ENCODE measurements at places on chromosomes 11 and 22.
A peak's percentile ranks its signal among the peaks of the same experiment; 100 is the strongest.

DNA sequence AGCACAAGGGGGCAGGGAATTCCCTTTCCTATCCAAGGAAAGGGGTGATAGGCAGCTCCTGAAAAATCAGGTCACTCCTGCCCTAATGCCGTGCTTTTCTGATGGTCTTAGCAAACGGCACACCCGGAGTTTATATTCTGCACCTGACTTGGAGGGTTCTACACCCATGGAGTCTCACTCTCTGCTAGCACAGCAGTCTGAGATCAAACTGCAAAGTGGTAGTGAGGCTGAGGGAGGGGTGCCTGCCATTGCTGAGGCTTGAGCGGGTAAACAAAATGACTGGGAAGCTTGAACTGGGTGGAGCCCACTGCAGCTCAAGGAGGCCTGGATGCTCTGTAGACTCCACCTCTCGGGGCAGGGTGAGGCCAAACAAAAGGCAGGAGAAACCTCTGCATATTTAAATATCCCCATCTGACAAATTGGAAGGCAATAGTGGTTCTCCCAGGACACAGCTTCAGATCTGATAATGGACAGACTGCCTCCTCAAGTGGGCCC is 194.7 kb downstream of the OR4A47 start:
- DNase-seq = no peak

- no peak for DNase-seq
These were observed 27.5 kb downstream of the MACROD1 start for GRCh38 chr11:64138398-64138797.

- no peak for DNase-seq
These were observed 56.8 kb downstream of the CD6 start for GRCh38 chr11:61028135-61028729.

GRCh38 chr22:48734359-48734758 is 1093.3 kb downstream of the BRD1 start:
- DNase-seq = no peak

DNA sequence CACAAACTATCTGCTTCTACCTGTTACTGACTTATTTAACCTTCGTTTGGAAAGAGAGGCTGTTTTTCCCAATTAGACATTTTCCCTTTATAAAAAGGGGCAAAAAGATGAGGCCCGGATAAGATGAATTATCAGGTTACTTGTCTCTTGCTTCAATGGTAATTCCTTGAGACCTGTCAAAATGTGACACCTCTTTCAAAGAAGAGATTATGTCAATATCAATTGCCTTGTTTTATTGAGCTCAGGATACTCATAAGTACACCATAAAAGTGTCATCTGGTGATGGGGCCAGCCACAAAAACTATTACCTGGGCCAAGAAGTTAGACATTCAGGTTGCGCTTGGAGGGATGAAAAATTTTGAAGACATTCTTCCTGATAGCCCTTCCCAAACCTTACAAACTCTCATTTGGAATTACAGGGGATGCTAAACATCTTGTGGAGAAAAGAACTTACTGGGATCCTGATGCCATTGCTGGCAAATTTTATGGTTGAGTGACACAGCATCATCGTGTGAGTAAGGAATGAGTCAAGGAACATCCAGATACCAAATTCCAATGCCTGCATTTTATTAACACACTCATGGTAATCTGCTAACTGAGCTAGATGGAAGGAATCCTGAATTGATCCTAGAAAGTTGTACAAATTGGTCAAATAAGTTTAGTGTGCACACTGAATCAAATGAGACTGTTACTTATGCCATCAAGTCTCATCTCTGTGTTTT is 1071.2 kb downstream of the LRRC4C start:
- DNase-seq = no peak

DNA sequence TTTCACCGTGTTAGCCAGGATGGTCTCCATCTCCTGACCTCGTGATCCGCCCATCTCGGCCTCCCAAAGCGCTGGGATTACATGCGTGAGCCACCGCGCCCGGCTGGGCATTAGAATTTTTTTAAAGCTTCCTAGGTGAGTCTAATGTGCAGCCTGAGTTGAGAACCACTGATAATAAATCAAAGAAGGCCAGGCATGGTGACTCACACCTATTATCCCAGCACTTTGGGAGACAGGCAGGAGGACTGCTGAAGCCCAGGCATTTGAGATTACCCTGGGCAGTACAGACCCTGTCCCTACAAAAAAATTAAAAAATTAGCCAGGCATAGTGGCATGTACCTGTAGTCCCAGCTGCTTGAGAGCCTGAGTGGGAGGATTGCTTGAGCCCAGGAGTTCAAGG is 13.7 kb downstream of the MEI1 start:
- DNase-seq = no peak

DNA sequence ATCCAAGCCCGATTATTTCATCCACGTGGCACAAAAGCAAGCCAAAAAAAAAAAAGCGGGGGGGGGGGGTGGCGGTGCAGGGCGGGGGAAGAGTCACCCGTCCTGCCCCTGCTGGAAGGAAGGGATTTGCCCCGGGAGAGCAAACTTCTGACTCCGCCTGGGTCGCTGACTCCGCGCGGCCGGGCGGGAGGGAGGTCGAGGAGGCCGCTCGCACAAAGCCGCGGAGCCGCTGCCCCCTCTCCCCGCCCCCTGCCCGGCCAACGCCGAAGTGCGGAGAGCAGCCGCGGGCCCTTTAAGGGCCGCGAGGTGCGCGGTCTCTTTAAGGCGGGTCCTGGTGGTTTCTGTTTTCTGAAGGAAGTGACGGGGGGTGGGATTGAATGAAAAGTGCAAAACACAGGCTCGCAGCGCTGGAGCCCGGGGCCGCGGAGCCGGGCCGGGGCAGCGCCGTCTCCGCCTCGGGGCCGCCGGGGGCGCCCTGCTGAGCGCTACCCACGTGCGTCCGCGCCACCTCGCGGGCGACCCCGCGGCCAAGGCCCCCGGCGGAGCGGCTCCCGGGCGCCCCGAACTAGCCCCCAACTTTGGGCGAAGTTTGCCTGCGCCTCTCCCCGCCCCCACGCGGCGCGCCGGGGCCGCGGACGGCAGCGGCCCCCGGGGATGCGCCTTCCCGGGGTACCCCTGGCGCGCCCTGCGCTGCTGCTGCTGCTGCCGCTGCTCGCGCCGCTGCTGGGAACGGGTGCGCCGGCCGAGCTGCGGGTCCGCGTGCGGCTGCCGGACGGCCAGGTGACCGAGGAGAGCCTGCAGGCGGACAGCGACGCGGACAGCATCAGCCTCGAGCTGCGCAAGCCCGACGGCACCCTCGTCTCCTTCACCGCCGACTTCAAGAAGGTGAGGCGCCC is at the start of gene OAF:
Gene OAF, plus strand, starts transcription at position 407 of the 896 bp plus-strand sequence. Its CDS starts 248 bp downstream, at position 655.
- peak; percentile 83 for DNase-seq

- no peak for DNase-seq
These were observed 4.1 kb upstream of the ANKRD13D start for GRCh38 chr11:67284811-67285540.

GRCh38 chr11:111378861-111379601 is at the start of gene POU2AF1:
TSS of gene POU2AF1 (minus strand) at chr11:111379275. CDS start at chr11:111379177, 98 bp downstream.
- DNase-seq = no peak

DNA sequence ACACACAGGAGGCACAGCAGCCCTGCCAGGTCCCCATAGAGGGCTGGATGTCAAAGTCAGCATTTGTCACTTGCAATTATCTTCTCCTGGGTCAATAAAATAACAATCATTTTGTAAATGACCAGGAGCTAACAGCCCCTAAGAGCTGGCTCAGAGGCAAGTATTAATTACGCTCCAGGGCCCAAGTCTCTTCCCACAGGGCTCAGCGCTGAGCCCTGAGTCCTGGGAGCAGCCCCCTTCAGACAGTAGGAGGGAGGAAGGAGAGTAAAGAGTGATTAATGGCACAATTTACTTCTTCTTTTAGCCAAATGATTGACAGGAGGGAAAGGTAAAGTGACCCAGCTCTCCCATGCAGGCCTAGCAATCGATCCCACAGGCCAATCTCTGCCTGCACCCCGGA is 99.0 kb upstream of the DRD2 start:
- DNase-seq = no peak

GRCh38 chr11:101987370-101987769 is 59.9 kb upstream of the CFAP300 start:
- peak; percentile 7 for DNase-seq

- no peak for DNase-seq
These were observed 6.1 kb downstream of the PI4KA start for GRCh38 chr22:20852503-20852902.

- DNase-seq = no peak
These were observed 116.4 kb downstream of the TRIM29 start for GRCh38 chr11:120021391-120021953.

DNA sequence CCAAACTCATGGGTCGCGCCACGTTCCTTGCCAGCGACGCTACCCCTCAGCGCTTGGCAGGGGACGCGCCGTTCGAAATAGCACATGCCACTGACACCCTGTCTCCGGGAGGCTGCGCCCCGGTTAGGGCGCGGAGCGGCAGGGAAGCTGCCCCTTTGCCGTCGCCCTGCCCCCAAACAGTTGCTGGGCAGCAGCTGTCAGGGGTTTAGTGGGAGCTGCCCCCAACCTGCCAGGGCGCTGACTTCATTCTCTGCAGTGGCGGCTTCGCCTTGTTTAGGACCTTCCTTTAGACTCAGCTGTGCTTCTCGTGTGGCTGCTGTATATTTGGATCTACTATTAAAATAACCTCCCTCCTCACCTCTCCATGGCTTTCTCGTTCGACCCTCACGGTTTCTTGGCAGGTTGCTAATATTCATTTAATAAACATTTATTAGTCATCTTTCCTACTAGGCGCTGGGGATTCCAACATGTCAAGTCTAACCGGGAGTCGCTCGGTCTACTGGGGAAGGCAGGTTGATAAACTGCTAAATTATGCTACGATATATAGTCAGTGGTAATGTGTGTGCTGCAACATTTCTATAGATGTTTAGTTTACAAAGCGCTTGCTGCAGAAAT is 782 bp downstream of the TMEM109 start:
- peak; percentile 17 for DNase-seq

- DNase-seq = no peak
These were observed 5.0 kb downstream of the TPCN2 start for GRCh38 chr11:69053546-69054396.

DNA sequence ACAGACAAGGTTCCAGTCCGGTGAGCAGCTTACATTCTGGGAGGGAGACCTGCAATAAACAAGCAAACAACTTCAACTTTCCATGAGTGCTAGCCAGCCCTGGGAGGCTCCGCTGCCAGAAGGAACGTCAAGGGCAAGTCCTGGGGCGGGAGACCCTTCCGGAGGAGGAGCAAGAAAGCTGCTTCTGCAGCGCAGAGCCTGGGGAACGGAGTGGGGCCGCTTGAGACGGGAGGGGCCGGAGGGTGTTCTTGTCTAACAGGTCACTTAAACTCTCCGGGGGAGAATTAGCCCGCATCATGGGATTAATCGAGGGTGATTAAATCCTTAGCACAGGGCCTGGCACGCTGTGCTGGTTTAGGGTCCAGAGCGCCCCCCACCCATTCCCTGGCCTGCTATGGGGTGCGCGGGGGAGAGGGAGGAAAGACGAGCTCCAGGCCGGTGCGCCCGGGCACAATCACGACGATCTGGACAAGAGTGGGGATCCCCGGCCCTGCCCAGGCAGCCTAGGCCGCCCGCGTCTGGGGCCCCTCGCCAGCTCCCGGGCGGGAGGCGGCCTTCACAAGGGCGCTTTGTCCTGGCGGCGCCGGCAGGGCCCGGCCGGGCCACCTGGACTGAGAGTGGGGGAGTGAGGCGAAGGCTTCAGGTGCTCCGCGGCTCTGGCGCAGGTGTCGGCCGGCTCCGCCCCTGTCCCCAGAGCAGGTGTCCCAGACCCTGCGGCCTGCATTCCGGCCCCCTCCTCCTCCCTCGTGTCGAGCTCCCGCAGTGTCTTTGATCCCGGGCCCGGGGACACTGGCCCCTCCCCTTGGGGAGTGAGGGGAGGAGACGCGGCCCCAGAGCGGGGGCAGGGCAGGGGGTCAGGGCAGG is 663 bp upstream of the LARGE2 start:
- DNase-seq = no peak

DNA sequence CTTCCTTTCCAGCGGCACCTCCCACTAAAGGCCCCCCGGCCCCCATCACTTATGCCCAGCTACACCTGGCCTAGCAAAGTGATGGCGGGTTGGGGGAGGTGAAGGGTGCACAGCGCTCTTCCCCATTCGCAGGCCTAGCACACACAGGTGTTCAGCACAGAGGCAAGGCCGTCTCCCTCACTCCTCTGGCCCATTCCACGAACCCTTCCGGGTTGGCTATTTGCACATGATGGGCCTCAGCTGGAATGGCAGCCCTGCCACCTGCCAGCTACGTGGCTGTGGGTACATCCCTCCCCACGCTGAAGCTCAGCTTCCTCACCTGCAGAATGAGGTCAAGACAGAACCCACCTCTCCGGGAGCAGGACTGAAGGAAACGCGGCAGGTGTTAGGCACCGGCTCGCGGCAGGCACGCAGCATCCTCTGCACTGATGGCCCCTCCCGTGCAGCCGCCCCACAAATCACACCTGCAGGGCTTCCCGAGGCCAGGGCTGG is 4.8 kb downstream of the KIAA0930 start:
- no peak for DNase-seq

DNA sequence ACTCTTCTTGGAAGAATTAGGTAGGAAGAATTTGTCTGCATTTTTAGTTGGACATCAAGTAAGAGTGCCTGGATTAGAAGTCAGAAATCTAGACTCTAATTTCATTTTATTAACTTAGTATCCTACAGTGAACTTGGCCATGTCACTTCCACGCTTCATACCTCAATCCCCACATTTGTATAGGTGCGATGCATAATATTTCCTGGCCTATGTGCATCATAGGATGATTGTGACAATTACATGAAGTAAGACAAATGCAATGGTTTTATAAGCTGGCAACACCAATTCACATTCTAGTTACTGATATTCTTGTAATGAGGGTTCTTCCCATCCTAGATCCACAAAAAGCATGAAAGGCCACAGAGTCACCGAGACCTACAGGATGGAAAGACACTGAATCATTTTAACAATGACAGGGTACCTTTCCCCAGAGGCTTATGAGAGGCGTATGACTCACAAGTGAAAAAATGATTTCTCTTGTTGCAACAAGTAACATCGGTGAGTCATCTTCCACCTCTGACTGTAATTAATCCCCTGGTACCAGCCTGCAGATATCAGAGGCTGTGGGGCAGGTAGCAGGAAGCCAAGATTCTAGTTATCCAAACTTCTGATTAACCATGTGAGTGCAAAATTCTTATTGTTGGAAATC is 56.0 kb upstream of the OR5AK2 start:
- DNase-seq = no peak

GRCh38 chr11:131865860-131866259 is 495.4 kb downstream of the NTM start:
- no peak for DNase-seq

GRCh38 chr11:9643751-9644150 is 20.1 kb upstream of the SWAP70 start:
- DNase-seq = no peak

Measured in HEK293T (cell line).